NCI-H1092 (cell line): ENCODE measurements at places on chromosomes 1 and 21.

DNA sequence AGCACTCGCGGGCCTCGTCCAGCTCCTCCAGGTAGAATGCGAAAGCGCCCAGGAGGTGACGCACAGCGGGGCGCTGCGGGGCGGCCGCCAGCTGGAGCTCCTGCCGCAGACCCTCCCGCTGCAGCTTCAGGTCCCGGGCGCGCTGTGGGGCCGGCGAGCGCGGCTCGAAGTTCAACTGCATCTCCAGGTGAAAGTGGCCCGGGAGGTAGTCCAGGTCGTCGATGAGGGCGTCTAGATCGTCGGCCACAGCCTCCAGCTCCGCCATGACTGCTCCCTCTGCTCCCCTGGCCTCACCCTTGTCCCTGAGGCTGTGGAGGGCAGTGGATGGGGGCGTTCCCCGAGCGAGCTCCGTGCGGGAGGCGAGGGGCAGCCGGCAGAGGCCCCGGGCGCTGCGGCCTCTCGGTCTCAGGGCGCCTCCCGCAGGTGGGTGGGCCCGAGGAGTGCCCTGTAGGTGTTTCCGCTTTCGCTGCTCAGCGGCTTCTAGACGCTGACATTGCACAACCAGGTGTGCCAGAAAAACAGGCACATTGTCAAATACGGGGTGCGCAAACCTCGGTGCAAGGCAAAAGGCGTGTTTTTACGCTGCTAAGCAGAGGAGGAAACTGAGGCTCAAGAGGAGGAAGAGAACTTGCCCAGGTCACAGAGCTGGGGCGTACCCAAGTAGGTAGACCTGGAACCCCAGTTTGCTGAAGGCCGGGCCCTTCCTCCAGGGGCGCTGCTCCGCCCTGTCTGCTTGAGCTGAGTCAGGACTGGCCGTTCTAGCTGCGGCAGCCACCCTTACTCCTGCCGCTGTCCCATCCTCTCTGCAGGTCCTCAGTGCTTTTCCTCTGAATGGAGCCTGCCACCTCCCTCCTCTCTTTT is at the start of gene TTC22:
TSS of gene TTC22 (minus strand) at position 425 of the 861 bp plus-strand sequence. CDS start at position 265, 160 bp downstream.
- DNase-seq: no peak

- DNase-seq: no peak
These were observed 21.1 kb downstream of the TTC13 start for GRCh38 chr1:230957580-230957989.

DNA sequence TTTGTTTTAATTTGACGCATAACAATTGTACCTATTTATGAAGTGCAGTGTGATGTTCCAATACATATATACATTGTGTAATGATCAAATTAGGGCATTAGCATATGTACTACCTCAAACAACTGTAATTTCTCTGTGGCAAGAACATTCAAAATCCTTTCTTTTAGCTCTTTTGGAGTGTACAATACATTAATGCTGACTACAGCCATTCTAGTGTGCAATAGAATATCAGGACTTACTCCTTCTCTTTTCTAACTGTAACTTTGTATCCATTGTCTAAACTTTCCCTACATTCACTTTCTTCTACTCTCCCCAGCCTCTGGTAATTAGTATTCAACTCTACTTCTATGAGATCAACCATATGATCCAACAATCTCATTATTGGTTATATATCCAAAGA is 1177.4 kb downstream of the KCNT2 start:
- no peak for DNase-seq

DNA sequence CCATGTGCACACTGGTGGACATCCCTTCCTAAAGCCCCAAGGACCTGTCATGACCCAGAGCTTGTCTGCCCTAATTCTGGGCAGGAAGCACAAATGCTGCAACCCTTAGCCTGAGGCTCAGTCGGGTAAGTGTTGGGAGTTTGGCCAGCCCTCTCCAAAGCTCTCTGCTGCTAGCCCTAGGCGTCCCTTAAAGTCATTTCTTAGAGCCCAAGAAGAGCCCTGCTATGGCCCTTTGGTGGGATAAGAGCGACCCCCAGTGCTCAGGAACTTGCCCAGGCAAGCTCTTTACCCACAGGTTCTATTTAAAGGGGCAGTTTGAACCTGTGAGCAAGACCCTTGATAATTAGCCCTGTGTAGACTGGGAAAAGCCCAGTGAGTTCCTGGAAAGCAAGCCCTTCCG is 356.8 kb downstream of the RRAGC start:
- DNase-seq: no peak

DNA sequence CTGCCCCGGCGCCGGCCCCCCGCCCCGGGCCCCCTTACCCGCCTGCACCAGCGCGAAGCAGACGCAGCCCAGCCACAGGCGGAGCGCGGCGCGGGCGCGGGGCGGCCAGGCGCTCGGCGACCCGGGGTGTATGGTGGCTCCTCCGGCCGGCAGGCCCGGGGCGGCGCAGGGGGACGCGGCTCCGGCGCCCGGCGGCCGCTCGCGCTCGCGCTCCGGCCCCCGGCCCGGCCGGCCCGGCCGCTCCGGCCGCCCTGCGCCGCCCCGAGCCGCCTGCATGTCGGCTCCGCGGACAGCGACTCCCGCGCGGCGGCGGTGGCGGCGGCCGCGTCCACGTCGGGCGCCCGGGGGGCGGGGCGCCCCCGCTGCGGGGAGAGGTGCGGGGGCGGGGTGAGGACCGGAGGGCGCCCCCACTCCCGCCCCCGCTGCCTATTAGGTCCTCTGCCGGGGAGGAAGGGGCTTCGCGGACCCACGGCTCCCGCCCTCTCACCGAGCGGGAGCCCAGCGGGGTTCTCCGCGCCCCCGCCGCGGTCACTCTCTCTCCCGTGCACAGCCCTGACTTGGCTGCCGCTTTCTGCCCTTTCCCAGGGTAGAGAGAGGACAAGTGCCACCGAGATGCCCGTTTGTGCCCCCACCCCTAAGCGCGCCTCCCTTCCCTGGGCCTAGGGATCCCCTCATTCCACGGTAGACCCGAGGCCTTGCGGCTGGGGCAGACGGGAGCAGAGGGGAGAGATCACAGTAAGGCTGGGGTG is at the start of gene FNDC5:
TSS of gene FNDC5 (minus strand) at position 298 of the 749 bp plus-strand sequence.
- DNase-seq: peak; percentile 44
